ENCODE measurements at places on chromosomes 3 and 15. TPM values are rescaled to one million over a fixed set of nuclear protein-coding genes. Genes with fewer than 3 reads are reported as not detected.

The CFAP100 gene
- not detected for total RNA-seq

The ANKUB1 gene
- not detected for total RNA-seq

The FEZF2 gene
- total RNA-seq: not detected

The CEP19 gene
- total RNA-seq: 2.6 TPM

The EFCC1 gene
- not detected for total RNA-seq

The KNG1 gene
- total RNA-seq: not detected

The MST1 gene
- 0.99 TPM for total RNA-seq

The IL5RA gene
- total RNA-seq: not detected

The SLC25A36 gene
- 20.8 TPM for total RNA-seq

The ZNF385D gene
- total RNA-seq: not detected

The PRTG gene
- total RNA-seq: 9.6 TPM

The PRSS50 gene
- total RNA-seq: not detected

The C3orf49 gene
- total RNA-seq: not detected

The ASB14 gene
- not detected for total RNA-seq

The KLHL6 gene
- not detected for total RNA-seq

The OXTR gene
- 6.8 TPM for total RNA-seq

The NIT2 gene
- 87.7 TPM for total RNA-seq

The ZKSCAN7 gene
- not detected for total RNA-seq

The DUOX1 gene
- total RNA-seq: not detected

The ZNF592 gene
- total RNA-seq: 19.9 TPM

The NSMCE3 gene
- total RNA-seq: 14.7 TPM

The GAP43 gene
- total RNA-seq: not detected

The RETNLB gene
- total RNA-seq: not detected

The FBXL22 gene
- total RNA-seq: 0.19 TPM

The BOC gene
- 8.2 TPM for total RNA-seq

The CDCP1 gene
- total RNA-seq: 11.5 TPM

The GATA2 gene
- 5.4 TPM for total RNA-seq

The ACKR2 gene
- not detected for total RNA-seq

The PLA2G4E gene
- total RNA-seq: not detected

The TM4SF18 gene
- total RNA-seq: 27.6 TPM

The ZNF860 gene
- total RNA-seq: 1.2 TPM

The GRAMD2A gene
- not detected for total RNA-seq

The UROC1 gene
- total RNA-seq: not detected

The PLAAT1 gene
- not detected for total RNA-seq

The RASL12 gene
- 0.12 TPM for total RNA-seq

The WNT7A gene
- 0.12 TPM for total RNA-seq

The ARRDC4 gene
- total RNA-seq: 0.23 TPM

The SNTN gene
- total RNA-seq: not detected

The ITPKA gene
- total RNA-seq: 2.2 TPM

The NDUFB4 gene
- 214 TPM for total RNA-seq

The GOLGA8O gene
- total RNA-seq: 0.13 TPM

The TMEM212 gene
- not detected for total RNA-seq

The SIDT1 gene
- total RNA-seq: 0.96 TPM

The WDR73 gene
- total RNA-seq: 37.7 TPM

The SKIL gene
- total RNA-seq: 26.7 TPM
